ENCODE measurements at places on chromosomes 12 and 14.
A peak's percentile ranks its signal among the peaks of the same experiment; 100 is the strongest.

- DNase-seq = no peak
These were observed 18.6 kb downstream of the AGAP2 start for GRCh38 chr12:57719777-57720605.

- no peak for DNase-seq
These were observed 24.7 kb upstream of the SGPP1 start for GRCh38 chr14:63752449-63753169.

GRCh38 chr14:68568907-68569897, 223.7 kb downstream of the ZFP36L1 start:
- DNase-seq = no peak

DNA sequence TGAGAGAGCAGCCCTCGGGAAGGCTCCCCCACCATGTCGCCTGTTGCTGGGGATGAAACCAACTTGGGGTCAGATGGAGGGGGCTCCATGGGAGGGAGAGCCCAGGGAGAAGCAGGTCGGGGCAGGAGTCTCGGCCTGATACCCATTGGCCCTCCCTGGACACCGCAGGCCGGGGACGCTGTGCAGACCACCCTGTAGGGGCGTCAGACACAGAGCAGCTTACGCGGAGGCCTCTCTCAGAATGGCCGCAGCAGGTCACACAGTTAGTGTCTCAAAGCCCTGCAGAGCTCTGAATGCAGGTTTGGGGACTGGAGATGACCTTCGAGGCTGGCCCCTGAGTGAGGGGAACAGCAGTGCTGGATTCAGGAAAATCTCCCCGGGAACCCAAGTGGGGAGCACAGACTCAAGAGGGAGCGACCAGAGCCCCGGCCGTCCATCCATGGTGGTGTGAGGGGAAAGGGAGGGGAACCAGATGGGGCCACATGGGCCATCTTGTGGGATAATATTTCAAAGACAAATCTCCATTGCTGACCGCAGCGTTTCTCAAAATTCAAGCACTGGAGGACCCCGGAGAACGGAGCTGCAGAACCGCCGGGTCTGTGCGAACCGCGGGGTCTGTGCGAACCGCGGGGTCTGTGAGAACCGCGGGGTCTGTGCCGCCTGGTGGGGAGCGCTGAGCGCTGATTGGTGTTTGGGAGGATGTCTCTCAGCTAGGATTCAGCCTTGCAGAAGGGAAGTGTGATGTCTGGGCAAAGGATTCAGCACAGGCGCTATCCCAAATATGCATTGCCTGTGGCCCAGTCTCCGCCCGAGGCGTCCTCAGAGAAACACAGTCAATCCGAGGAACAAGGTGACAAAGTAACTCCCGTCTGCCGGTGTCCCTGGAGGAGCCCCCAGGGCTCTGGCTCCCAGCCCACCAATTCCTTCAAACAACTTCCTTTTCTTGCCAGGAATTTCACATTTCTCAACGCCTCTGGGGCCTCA, 324.4 kb upstream of the RTL1 start:
- DNase-seq = no peak

- DNase-seq = no peak
These were observed 156.0 kb downstream of the MED13L start for GRCh38 chr12:116121453-116121871.

DNA sequence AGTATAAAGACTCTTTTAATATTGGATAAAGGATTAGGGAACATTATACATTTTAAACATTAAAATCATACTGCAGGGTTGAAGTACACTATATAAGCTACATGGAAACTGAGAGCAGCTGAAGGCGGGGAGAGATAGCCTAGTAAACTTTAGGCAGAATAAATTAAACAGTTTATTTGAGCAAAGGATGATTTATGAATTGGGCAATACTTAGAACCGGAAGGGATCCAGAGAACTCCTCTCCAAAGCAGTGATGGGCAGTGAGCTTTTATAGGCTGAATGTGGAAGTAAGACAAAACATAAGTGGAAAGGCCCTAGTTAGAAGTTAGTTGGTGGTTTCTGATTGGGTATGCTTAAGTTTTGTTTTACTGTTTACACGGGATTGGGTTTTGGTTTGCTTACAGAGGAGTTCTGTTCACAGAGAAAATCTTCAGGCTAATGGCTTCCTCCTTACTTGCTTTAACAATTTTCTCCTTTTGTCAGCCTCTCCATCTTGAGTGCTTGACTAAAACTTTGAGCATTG, 18.9 kb downstream of the LEMD3 start:
- DNase-seq = no peak

DNA sequence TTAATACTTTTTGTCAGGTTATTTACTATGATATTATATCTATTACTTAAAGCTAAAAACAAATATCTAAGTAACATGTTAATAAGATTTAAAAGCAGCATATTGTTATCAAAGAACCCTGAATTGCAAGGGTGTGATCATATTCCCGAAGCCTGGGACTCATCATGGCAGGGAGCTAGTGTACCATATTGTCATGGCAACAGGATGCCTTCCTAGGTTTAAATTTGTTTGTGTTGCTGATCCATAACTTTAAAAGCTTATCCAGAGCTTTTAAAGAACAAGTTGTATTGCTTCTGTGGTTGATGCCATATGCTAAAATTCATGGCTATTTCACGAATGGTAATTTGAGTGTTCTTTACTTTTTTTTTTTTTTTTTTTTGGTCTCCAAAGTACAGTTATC, 500.5 kb downstream of the NAV3 start:
- no peak for DNase-seq

DNA sequence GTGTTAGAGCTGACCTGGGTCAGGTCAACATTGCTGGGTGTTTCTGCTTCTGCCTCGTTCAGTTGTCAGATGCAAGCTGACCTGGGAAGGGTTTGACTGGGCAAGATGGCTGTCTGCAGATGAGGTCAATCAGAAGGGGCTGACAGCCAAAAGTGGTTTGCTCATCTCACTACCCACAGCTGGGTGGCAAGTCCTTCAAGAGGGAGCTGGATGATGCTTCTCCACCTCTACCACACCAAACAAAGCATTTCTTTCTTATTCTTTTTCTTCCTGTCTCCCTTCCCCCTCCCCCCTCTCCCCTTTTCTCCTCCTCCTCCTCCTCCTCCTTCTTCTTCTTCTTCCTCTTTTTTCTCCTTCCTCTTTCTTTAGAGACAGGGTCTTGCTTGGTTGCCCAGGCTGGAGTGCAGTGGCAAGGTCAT, 268.2 kb upstream of the PLEKHG7 start:
- no peak for DNase-seq

GRCh38 chr14:102833341-102833740, 56.1 kb downstream of the TRAF3 start:
- DNase-seq = no peak

- DNase-seq = no peak
These were observed 3.9 kb downstream of the GNPTAB start for GRCh38 chr12:101826766-101827368.

DNA sequence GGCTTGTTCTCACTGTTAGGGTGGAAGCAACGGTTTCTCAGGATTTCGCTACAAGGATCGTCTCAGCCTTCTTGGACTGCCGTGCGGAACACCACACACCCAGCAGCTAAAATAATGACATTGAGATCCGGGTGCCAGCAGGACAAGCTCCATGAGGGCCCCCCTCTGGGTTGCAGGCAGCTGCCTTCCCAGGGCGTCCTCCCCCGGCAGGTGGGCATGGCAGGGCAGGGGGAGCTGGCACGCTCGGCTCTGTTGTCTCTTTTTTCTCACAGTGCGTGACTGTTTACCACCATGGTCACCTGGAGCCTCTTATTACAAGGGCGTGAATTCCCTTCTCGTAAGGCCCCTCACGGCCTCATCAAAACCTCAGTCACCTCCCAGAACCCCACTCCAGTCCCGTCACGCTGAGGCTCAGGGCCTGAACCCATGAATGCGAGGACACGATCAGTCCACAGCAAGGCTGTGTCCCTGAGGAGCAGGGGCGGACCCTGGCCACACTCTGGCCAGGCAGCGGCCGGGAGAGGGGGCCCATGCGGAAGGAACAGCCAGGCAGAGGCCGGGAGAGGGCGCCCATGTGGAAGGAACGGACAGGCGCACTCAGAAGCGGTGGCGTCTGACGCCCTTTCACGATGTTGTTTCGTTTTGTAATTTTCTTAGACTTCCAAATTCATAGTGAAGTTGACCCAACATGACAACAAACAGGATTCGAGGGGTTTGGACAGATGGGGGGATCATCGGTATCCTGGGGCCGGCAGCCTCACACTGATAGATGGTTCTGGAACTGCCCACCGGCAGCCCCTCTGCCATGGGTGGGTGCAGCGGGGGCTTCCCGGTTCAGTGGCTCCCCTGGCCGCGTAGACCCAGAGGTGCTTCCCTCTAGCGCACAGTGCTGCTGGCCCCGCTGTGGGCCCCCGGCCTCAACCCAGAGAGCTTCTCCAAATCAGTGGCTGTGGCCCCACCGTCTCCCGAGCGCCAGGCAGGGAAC, 10.0 kb downstream of the LRCOL1 start:
- no peak for DNase-seq

DNA sequence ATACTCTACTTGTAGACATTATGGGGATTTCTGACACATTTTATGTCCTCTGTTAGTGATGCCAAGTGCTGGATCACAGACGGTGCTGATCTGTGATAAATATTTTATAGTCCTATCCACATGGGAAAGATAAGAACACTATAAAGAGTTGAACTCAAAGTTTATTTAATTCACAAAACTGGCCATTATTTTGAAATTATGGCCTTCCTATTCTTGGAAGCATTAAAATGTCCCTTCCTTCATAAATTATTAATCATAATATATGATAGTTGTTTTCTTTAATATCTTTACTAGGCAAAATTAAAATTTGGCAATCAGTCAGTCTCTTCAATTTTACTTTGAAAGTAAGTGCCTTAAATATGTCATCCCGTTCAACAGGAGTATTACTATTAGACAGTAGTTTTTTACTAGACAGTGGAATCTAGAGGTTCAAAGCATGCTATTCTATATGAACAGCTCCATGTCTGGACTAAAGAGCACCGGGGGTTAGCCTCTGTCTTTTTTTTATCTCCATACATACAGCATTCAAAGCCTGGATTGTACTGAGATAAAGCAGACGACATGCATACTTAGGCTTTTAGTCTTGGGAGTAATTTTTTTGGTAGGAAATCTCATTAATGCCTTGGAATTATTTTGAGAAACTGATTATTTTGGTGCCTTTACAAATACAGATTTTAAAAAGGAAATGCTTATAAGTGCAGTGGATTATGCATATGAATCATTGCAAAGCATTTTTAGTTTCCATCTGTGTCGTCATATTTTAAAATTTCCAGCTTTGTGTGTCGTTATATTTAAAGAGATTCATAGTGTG, 306.1 kb upstream of the RGS6 start:
- no peak for DNase-seq

DNA sequence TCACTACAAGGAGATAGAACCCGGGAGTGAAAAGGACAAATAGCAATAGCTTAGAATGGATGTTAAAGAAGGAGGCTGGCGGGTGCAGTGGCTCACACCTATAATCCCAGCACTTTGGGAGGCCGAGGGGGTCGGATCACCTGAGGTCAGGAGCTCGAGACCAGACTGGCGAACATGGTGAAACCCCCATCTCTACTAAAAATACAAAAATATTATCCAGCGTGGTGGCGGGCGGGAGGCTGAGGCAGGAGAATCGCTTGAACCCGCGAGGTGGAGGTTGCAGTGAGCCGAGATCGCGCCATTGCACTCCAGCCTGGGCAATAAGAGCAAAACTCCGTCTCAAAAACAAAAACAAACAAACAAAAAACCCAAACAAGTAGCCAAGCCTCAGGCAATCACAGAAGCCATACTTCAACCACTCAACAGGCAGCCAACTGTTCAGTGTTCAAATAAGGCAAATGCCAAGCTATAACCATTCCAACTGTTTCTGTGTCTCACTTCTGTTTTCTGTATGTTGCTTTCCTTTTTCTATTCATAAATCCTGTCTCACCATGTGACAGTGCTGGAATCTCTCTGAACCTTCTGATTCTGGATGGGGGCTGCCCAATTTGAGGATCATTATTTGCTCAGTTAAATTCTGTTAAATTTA, 3.9 kb upstream of the SPTLC2 start:
- no peak for DNase-seq

DNA sequence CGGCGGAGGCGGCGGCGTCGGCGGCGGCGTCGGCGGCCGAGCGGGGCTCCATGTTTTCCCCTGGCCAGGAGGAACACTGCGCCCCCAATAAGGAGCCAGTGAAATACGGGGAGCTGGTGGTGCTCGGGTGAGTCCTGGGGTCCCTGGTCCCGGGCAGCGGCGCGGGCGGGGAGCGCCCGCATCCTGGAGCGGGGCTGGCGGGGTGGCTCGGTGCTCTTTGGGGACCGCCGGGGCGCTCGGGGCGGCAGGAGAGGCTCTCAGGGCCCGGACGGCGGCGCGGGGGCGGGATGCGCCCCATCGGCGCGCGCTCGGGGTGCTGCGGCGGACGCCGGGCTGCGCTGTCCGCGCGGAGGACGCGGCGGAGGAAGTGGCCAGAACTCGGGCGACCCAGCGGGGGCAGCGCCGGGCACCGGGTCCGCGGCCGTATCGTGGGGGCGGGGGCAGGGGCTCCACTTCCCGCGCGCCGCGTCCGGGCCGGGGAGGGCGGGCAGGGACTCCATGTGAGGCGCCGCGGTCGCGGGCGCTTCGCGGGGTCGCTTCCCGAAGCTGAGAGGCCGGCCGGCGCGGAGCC, 485 bp downstream of the PELI2 start:
- DNase-seq = peak; percentile 24

DNA sequence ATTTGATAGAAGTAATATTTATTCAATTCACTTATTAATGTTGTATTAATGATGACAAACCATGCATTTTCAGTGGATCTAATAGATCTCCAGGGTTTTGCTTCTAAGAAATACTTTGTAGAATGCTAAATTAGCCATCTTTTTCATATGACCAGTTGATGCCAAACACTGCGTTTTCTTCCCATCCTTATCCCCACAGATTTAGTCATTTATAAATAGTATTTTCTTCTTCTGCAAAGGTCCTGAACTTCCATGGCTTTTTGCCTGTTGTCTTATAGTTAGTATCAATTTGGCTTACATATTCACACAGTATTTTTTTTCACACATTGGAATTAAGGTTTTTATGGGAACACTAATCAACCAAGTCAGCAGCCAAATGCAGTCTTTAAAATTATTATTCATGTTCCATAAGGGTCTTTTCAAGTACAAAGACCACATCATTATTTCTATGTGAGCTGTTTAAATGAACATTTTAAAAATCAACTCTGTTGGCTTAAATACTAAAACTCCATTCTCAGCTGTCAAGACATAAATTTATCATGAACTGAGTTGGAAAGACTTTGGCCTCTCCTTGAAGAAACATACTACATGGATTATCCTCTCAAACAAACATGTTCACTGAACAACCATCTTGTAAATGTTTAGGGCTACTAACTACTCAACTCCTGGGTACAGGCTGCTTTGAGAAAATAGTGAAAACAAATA, 1278.4 kb upstream of the FLRT2 start:
- DNase-seq = no peak

GRCh38 chr14:72503696-72504368, 390.1 kb downstream of the DPF3 start:
- DNase-seq = no peak

Measured in stimulated activated naive CD4-positive, alpha-beta T cell treated with Interleukin-2 at 50 U/mL for 16 hours (primary cell).